ENCODE measurements at places on chromosomes 1 and 21. TPM values are rescaled to one million over a fixed set of nuclear protein-coding genes. Genes with fewer than 3 reads are reported as not detected.

DNA sequence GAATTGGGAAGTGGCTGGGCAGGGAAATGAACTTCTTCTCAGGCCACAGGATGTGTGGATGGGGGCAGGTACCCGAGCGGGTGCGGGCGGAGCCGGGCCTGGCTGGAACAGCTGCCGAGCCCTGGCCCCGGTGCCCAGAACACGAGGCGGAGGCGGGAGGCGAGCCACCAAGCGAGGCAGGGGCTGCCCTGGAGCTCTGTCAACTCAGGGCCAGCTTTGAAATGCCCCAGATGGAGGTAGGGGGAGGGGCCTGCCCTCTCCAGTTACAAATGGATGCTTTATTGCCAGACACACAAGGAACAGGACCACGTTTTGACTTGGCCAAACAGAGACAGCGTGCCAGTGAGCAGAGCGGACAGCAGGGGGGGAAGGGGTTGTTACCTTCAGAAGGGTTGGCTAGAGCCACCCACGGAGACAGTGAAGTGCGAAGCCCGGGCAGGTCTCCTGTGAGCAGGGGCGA is 240.4 kb downstream of the SDCCAG8 start:
- DNase-seq: no peak

DNA sequence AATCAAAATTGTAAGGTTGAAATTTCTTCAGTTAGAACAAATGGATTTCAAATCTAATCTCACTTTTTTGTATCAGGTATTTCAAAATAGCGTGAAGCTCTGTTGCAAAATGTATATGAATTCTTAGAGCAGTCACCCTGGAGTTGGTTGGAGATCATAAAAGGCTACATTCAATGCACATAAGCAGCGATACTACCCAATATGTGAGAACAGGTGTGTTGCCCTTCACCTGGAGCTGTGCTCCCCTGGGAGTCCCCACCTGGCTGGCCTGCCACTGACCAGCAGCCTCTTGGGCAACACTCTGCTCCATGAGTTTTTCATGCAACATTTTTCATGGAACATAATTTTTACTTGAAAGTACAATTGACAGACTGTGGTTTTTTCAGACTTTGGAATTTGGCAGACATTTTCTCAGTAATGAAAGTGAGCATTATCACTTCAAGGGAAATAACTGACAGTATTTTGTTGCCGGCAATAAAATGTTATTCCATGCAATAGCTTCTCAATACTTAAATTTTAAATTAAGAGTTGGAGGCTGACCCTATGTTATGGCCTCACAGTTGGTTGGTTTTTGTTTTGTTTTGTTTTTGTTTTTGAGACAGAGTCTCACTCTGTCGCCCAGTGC is 95.1 kb downstream of the ST3GAL3 start:
- DNase-seq: no peak

DNA sequence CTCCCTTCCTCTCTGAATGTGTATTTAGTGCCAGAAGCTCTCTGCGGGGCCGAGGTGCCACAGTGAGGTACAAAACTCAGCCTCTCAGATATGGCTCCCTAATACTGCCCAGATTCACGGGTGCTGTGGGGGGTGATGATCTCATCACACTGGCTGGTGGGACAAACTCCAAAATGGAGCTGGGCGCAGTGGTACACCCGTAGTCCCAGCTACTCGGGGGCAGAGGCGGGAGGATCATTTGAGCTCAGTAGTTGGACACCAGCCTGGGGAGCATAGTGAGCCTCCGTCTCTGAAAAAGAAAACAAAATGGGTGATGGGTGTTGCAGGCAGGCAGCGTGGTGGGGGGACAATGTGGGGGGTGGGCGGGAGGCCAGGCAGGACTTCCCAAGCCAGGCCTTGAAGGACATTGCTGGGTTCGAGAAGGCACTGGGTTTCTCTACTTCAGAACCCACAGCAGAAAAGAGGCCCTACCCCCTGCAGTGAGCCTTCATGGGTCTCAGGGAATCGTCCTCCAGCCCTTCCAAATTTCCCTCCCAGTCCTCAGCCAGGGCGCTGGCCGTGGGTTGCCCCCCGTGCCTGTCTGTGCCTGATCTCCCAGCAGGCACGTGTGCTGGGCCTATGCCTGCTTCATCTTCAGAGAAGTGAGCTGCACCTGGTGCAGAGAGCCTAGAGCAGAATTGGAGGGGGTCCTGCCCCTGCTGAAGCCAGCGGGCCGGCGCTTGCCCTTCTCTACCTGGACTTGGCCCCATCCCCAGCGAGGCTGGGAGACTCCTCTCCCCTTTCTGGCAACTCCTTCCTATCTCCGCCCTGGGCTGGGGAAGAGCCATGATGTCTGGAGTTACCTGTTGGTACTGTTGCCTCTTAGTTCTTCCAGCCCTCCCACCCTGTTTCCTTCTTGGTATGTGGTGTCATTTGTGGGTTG is 14.0 kb downstream of the H6PD start:
- peak; percentile 57 for DNase-seq

GRCh38 chr1:228378090-228378872 is 28.4 kb downstream of the TRIM11 start:
- DNase-seq: peak; percentile 98

- DNase-seq: no peak
Measured at GRCh38 chr1:12665511-12665910, 21.6 kb downstream of the AADACL4 start.

CD1C gene
- total RNA-seq: not detected
